Hippocampal formation (tissue), 2 donors: ENCODE measurements at places on chromosomes 12 and 14.

- DNase-seq, result no peak
Observed at GRCh38 chr12:9961106-9961505, 10.1 kb upstream of the CLEC12A start.

DNA sequence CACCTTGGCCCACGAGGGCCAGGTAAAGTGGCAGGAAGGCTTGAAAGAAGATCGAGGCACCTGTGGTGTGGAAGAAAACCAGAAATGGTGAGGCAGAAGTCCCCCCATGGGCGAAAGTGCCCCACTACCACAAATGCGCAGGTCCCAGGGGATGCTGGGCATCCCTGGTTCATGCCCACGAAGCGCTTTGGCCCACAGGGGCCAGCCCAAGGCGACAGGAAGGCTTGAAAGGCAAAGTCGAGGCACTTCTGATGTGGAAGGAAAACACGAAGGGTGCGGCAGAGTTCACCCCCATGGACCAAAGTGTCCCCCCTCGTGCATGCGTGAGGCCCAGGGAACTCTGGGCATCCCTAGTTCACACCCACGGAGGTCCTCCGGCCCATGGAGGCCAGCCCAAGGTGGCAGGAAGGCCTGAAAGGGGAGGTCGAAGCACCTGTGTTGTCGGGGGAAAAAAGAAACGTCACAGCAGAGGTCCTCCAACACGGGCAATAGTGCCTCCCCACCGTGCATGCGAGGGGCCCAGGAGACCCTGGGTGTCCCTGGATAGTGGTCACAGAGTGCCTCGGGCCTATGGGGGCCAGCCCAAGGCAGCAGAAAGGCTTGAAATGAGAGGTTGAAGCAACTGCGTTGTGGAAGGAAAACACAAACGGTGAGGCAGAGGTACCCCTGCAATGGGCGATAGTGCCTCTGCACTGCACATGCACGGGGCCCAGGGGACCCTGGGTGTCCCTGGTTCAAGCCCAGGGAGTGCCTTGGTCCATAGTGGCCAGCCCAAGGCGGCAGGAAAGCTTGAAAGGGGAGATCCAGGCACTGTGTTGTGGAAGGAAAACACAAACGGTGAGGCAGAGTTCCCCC lies 373.9 kb downstream of the ALG10 start:
- DNase-seq, result no peak

DNA sequence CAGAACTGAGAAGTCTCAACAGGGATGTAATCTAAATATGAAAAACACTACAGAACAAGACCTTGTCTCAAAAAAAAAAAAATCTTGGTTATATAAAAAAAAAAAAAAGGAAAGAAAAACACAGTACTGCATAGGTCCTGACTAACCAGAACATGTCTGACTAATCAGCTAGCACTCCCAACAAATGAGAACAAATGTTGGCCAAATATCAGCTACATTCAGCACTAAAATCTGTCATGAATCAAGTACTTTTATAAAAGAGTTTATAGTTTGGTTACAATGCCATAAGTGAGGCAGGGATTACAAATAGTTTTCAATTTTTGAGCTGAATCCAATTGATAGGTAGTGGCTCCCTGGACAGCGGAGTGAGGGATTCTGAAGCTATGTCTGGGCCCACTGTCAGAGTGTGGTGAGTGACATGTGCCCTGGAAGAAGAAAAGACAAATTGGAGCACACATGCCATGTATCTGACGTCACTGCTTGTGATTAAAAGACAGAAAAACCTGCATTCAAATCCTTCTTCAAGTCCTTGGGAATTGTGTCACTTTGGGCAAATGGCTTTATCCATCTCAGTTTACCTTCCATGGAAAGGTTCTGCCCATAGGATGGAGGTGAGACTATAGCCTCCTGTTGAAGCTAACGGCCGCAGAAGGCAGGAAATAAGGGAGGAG lies 5.6 kb upstream of the FAM234B start:
- no peak for DNase-seq

- no peak for DNase-seq
Observed at GRCh38 chr12:96578526-96579125, 89.2 kb downstream of the CFAP54 start.

GRCh38 chr14:68927956-68928675 lies 51.0 kb downstream of the ACTN1 start:
- DNase-seq, result no peak

GRCh38 chr12:28689398-28690175 lies 459.5 kb upstream of the FAR2 start:
- no peak for DNase-seq

DNA sequence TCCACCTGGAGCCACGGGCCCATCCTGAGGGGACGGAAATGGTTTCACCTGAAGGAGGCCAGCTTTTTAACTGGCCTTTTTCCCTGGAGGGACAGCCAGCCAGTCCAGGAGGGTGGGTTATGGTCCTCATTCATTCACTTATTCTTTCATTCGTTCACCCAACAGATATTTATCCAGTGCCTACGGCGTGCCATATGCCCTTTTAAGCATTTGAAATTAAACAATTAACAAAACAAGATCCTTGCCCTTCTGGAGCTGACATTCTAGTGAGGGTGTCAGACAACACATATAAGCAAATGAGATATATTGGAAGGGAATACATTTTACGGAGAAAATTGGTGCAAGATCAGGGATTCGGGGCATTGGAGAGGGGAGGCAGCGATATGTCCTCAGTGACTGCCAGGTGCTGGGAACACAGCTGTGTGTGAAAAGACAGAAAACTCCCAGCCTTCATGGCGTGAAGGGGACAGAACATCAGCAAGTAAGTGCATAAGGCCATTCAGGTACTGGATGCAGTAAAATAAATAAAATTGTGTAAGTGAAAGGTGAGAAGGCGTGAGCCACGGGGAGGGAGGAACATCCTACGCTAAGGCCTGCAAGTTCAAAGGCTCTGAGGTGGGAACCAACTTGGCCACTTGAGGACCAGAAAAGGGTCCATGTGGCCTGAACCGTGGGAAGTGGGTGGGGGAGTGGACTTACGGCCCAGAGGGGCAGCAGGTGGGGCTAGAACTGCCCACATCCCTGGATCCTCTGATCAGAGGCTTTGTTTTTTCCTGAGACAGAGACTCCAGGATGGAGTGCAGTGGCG lies 684 bp upstream of the ABCB9 start:
- DNase-seq, result no peak

DNA sequence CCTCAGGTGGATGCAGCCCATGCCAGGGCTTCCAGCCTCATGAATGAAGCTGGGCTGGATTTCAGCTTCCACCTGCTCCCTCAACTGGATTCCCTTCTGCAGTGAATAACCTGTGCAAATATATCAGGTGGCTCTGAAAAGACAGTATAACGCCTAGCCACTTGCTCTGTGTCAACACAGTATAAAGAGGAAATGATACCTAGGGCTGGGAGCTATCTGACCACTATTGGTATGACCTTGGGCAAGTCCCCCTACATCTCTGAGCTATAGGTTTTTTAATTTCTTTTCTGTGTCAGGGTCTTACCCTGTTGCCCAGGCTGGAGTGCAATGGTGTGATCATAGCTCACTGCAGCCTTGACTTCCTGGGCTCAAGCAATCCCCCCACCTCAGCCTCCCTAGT lies 19.8 kb downstream of the ISM2 start:
- DNase-seq, result no peak

DNA sequence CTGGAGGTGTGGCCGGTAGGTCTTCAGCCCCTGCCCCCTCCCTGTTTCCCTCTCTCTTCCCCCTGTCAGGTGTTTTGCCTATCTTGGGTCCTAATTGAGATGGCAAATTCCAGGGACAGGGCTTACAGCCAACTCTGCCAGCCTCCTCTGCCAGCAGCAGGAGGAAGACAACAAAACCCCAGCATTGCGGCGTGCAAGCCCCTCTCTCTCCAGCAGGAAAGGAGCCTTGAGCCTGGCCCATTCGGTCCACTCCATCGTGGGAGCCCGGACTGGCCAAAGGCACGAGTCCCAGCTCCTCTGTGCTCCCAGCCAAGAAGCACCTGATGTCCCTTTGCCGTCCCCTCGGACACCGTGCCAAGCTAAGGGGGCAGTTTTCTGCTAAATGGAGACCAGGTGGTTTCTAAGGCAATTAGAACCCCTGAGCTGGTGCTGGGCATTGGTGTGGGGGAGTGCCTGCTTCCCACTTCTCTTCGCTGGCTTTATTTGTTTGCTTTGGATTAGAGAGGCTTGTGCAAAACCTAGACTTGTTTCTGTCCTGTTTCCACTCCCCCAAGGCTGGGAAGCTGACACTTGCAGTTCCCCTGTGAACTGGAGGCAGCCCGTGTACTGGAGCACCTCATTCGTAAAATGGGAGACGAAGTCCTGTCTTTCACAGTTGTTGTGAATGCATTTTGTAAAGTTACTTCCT lies 57.1 kb upstream of the LHX5 start:
- DNase-seq, result no peak

DNA sequence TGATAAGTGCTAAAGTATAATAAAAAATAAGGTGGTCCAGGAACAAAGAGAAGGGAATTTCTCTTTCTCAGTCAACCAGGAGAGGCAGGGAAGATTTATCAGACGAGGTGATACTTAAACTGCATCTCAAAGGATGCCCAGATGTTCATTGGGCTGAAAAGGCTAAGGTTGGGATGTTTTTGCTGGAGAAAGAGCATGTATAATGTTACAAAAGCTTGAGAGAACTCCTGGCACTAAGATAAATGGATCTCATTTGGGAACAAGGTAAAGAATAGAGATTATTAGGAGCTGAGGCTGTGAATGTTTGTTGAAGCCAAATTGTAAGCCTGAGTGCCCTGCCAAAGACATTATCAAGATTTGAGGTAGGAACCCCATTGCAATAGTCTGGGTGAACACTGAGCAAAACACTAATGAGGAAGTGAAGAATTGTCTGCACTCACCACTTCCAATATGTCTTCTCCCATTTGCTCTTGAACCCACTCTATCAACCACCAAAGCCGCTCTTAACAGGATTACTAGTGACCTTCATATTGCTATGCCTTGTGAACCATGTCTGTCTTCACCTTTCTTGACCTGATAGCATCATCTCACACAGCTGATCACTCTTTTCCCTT lies 149.0 kb upstream of the ARID2 start:
- no peak for DNase-seq
